Left renal pelvis (tissue), 4 donors: ENCODE measurements at places on chromosomes 2 and 18. TPM values are rescaled to one million over a fixed set of nuclear protein-coding genes. Genes with fewer than 3 reads are reported as not detected.

Gene FHOD3
- polyA plus RNA-seq: 4.3 TPM

Gene PLCD4
- 11.8 TPM for polyA plus RNA-seq

Gene SP140
- polyA plus RNA-seq: 0.55 TPM

Gene C1GALT1C1L
- 2.0 TPM for polyA plus RNA-seq

Gene PSTPIP2
- polyA plus RNA-seq: 9.8 TPM

Gene SKOR2
- polyA plus RNA-seq: not detected

Gene SESTD1
- 92.3 TPM for polyA plus RNA-seq

Gene KCNF1
- 0.70 TPM for polyA plus RNA-seq

Gene KCNS3
- 7.5 TPM for polyA plus RNA-seq

Gene IL36G
- polyA plus RNA-seq: not detected

Gene NDC80
- polyA plus RNA-seq: 26.9 TPM

Gene DSC1
- 2.1 TPM for polyA plus RNA-seq

Gene AQP12B
- 0.29 TPM for polyA plus RNA-seq

Gene PLA2R1
- 66.6 TPM for polyA plus RNA-seq

Gene TET3
- 14.1 TPM for polyA plus RNA-seq
